ENCODE measurements at places on chromosomes 5 and 9.
A peak's percentile ranks its signal among the peaks of the same experiment; 100 is the strongest.

DNA sequence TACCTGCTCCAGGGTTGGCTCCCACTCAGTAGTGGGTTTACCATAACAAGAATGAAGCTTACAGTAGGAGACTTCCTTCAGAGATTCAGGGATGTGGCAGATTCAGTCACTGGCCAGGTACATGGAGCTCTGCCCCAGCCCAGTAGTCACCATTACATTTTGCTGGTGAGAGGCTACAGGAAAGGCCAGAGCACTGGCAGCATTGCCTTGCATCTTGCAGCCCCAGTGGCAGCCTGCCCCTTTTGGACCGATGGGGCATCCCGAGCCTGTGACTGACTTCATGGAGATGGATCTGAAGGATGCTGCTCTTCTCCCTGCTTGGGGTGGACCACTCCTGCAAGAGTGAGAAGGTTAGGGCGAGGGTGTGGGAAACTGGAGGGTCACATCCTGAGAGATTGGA, 16.8 kb downstream of the TAS2R1 start:
- DNase-seq: no peak

- no peak for DNase-seq
Observed at GRCh38 chr5:136446565-136446964, 81.2 kb upstream of the TRPC7 start.

GRCh38 chr5:181173420-181174342, 26.3 kb downstream of the OR2V2 start:
- DNase-seq: peak; percentile 63

DNA sequence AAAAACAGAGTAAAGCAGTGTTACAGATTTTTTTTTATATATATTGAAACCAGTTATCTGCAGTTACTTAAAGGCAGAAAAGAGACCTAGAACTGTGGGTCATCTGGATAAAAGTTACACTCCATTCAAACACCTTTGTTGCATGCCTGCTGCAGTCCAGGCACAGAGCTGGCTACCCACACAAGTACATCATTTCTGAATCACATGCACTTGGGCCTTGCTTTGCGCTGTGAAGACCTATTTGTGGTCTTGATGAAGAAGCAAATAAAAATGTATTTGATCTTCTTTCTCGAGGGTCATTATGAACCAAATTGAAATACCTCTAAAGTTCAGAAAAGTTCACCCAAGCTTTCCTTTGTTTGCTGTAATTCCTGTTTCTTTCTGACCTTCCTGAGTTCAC, 503.0 kb upstream of the ZNF608 start:
- DNase-seq: no peak

- DNase-seq: no peak
Observed at GRCh38 chr5:68711293-68712200, 382.3 kb upstream of the SLC30A5 start.

- no peak for DNase-seq
Observed at GRCh38 chr5:161471211-161471950, 75.1 kb downstream of the GABRB2 start.

DNA sequence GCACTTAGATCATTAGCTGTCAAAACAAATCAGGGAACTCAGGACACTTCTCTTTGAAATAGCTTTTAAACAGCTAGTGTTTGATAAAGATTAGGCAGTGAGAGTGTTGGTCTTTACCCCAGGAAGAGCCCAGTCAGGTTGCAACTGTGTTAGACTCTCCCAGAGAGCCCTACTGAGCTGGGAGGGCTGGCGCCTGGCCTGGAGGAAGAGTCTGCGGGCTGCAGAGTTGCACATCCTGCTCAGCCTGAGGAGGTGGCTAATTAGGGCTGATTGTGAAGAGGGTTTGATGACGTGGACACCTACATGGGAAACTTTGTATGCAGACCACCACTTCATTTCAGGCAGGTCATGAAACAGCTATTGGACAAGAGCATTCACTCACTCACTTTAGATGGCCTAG, 112.0 kb downstream of the TMEM174 start:
- DNase-seq: no peak

- DNase-seq: no peak
Observed at GRCh38 chr5:51811883-51812471, 428.7 kb downstream of the ISL1 start.

GRCh38 chr9:121262953-121263352, 5.0 kb upstream of the GSN start:
- no peak for DNase-seq

- no peak for DNase-seq
Observed at GRCh38 chr9:111914749-111915424, 18.3 kb downstream of the UGCG start.

DNA sequence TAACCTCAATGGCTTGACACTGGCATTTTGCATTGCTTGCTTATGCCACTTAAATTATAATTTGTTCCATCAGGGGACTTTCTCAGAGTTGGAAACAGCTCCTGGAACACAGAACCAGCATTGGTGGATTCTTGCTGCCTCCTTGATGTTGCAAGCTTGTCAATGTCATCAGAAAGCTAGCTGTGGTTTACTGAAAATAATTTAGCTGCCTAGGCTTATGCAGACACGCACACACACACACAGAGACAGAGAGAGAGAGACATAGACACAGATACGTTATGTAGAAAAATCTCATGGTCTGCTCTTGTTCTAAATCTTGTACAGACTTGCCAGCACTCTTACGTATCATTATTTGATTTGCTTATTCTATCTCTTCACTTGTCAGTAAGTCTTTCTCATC, 78.0 kb downstream of the HMHB1 start:
- DNase-seq: no peak

DNA sequence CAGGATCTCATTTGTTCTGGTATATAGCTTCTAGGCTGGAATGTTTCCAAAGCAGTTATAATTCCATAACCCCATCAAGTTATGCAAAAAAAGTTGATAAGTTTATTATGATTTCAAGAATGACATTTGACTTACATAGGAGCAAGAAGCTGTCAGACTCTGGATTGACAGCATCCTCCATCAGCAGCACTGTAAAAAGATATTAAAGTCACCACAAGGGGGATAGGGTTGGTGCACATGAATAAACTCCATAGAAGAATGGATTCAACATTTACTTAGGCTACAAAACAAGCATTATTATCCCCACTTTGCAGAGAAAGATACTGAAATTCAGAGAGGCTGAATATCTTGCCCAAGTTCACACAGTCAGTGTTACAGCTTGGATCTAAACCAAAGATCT, 208.9 kb upstream of the SLC30A5 start:
- DNase-seq: no peak

DNA sequence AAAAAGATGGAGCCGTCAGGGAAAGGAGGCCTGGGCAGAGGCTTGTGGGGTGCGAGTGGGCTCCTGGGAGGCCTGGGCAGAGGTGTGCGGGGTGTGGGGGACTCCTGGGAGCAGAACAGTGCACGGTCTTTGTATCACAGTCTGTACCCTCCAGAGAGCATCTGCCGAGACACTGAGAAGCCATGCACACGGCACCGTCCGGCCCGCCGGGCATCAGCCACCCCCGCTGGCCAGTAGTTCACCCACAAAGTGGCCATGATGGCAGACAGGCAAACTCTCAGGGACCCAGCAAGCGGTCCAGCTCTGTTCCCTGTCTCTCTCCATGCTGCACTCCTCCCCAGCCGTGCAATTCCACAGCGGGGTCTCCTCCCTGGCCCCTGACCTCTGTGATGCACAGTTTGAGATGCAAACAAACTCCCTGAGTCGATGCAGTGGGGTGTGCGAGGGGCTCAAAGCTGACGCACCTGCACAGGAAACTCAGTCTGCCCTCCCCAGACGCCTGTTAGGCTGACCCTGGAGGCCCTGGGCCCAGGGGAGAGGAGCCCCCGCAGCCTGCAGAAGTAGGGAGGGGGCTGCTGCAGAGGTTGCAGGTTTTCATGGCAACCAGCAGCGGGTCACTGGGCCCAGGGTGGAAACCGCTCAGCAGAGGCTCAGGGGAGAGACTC, 9.1 kb upstream of the GPSM1 start:
- no peak for DNase-seq

GRCh38 chr5:160507221-160507721, 85.6 kb downstream of the PTTG1 start:
- DNase-seq: no peak

DNA sequence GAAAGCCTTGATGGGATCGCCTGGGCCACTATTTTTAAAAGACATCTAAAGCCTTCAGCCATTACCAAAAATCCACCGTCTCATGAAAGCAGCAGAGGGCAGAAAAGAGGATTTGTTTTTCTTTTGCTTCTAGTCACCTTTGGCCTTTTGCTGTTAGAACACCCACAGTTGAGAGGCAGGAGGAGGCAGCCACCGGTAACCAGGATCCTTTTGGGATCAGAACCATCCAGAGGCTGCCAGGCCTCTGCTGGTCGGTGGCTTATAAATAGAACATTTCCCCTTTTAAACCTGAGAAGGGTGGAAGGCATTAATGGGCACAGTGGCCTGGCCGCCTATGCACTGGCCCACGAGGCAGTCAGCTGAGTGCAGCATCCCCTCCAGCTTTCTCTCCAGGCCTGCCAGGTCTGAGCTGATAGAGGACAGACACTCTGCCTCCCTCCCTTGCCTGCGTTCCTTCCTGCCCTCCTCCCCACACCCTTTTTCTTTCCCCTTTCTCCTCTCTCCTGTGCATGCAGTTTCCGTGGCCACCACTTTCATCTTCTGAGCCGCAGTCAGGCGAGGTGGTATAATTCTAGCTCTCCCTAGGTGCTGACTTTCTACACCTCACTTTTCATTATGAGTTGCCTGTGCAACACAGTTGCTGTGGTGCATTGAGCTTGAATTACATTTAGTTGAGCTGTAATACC, 253.4 kb downstream of the ARHGAP26 start:
- no peak for DNase-seq

GRCh38 chr5:141420855-141421488, at the start of gene PCDHGA11:
PCDHGA11 (plus strand) TSS chr5:141421051; CDS start chr5:141421228, 177 bp downstream.
- no peak for DNase-seq

GRCh38 chr9:76588316-76588715, 129.3 kb downstream of the GCNT1 start:
- no peak for DNase-seq

DNA sequence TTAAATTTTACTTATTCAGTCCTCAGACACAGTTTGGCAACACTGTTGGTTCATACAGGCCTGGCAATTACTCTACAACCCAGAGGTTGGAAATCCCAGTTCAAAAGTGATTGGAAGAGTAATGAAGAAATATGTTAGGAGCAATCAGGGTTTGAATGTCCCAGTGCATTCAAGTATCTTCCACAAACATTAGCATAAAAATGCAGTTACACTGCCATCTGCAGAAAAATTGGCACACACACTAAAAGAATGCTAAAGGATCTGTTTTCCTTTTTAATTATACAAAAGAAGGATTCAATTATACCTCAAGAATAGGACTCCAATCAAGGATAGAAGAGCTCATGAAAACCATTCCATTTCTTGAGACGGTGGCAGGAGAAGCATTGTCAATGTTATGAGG, 130.2 kb downstream of the DNAH5 start:
- DNase-seq: no peak

DNA sequence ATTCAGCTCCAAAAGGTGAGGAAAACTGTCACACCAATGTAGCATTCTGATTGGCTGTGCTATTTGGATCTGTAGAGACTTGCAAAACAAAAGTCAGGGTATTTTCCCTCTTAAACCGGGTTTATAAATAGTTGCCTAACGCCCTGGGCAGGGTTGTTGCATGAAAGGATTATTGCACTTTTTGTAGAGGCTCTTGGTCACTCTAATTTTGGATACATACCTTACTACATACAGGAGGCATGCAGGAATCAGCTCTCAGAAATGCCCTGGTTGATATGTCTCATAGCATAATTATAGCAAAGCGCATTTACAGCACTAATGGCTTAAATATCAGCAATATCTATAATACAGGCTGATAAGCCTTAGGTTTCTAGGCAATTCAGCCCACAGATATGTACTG, 200.0 kb upstream of the GDNF start:
- no peak for DNase-seq

DNA sequence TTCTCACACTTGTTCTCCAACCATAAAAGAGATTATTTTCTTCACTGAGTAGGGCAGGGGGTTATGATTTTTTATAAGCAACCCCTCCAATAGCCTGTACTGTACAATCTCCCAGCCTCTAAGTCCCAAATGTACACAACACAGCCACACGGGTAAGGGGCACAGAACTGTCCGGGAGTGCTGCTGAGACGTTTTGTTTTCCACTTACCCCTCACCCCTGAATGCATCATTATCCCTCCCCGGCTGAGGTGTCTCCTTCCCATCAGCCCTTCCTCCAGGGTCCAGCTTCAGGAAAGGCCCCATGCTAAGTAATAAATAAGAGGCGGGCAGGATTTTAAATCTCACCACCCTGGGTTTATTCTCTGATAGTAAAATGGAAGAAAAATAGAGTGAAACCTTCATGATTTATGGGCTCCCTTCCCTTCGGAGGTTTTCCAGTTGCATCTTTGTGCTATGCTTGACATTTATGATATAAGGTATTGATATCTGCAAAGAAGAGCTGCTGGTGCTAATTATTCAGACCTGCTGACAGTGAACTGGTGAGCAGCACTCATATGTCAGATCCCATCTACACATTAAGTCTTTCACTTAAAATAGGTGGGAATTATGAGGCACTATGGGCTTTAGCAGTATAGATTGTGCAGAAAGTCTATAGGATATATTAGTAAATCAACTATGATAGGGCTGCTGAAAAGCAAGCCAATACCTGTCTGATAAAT, 67.2 kb upstream of the MEGF10 start:
- DNase-seq: no peak

DNA sequence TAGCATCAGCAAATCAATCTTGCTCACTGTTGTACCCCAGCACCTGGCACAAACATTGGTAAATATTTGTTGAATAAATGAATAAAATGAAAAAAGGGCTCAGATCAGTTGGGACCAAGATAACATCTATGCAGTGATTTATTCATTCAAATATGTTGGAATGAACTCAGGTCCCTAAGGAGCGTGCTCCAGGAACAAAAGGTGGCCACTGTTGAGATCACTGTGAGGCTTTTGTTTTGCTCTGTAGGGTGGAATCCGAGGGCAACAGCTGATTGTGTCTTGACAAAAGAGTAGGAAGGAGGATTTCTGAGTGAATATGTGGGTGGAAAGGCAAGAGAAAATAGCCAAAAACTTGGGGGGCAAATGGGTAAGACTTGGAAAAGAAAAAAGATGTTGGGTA, 89.7 kb downstream of the PPP2R2B start:
- DNase-seq: no peak

DNA sequence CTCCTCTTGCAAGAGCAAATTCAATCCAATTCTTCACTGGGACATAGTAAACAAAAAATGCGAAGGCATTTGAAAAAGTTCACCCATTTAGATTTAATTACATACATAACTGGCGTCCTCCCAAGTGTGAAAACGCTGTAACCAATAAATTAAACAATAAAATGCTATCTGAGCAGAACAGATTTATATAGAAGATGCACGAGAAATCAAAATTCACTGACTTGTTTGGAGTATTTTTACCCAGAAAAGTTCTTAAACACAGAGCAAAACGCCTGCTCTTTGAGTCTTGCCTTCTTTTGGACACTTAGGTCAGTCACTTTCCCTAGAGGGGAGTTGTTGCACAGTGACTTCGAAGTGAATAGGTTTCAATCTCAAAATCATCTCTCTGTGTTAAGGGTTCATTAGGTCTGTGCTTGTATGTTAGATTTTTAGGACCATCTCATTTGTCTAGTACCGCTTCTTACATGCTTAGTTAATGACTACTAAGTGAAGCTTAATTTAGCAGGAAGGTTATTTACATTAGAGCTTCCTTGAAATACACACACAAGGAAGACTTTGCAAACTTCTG, 1.9 kb downstream of the ALDH1A1 start:
- no peak for DNase-seq

- no peak for DNase-seq
Observed at GRCh38 chr9:100472788-100473275, at the start of gene TMEFF1. TMEFF1 (plus strand) TSS chr9:100473149; CDS start chr9:100473545, 396 bp downstream.

GRCh38 chr9:73548201-73548600, 396.5 kb downstream of the ANXA1 start:
- no peak for DNase-seq

Data from stimulated activated CD8-positive, alpha-beta memory T cell treated with anti-CD3 and anti-CD28 coated beads, Interleukin-15, amount 100 ng/mL, for 24 hours (primary cell).